ENCODE measurements at places on chromosomes 11 and 22. TPM values are rescaled to one million over a fixed set of nuclear protein-coding genes. Genes with fewer than 3 reads are reported as not detected.

Gene NCR3LG1
- 3.2 TPM for total RNA-seq

DNA sequence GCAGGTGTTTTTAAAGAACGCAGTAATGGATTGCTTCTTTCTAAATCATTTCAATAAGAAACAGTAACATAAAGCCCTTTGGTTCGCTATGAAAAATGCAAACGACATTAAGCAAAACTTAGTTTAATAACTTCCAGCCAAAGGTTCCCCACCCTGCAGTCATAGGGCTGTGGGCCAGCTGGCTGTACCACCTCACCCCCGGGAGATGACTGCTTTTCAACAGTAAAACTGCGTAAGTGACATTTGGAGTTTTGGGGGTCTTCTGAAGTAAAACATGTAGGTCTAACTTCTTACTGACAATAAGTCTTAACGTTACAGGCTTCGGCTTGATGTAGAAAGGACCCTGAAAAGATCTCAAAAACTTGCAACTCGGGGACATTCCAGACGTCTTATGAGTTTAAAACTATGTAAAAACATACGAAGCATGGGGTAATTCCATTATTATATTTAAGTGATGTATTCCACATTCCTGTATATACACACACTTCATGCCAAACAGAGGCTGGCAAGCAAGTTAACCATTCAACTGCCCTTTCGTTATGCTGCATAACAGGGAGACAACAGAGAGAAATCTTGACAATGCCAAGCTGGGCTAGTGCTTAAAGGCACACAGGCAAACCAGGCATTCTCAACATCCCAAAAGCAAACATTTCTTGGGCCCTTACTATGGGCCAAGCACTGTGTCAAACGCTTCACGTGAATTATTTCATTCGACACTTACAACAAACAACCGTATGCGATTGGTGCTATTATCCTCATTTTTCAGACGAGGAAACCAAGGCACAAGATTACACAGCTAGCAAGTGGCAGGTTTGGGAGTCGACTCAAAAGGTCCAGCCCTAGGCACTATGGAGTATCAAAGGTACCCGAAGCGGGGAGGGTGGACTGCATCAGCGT is 1.2 kb downstream of the MRTFA start:
- DNase-seq = peak; percentile 85

GRCh38 chr11:48063424-48063978 is 83.1 kb downstream of the PTPRJ start:
- no peak for DNase-seq

DNA sequence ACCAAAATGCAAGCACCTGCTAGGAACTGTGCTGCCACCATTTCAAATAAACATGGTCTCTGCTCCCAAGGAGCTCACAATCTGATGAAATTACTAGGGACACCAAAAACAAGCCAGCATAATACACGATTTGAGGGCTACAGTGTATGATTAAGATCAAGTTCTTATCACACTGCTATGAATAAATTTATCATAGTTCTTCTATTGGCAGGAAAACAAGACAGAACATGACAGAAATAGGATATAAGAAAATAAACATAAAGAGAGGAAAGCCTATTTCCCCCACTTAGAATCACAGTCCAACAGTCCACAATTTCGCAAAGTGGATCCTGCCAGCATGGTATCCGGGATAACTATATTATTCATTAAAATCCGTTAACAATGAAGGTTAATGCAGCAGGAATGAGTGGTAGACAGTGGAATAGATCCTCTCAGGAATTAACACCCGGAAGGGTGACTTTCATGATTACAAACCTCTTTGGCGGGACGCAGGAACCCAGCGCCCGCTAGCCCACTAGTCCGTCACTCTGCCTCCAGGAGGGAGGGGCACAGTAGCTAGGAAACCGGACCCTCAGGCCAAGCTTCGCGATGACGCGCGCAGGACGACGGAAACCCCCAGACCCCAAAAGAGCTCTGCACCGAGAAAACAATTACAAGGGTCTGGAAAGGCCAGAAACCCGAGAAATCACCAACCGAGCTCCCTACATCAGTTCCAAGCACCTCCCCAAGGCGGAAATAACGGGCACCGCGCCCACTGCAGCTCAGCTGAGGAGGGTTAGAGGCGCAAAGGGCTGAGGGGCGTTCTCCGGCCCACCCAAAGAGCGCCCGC is 607 bp downstream of the CCDC82 start:
- no peak for DNase-seq
